ENCODE measurements at places on chromosomes 6 and 20.

- no peak for DNase-seq
Measured at GRCh38 chr20:3652676-3653596, 10.3 kb downstream of the GFRA4 start.

- DNase-seq = peak; percentile 60
Measured at GRCh38 chr6:10595731-10596664, 74.8 kb downstream of the GCNT2 start.

GRCh38 chr6:1202201-1202600 is 109.7 kb upstream of the FOXQ1 start:
- no peak for DNase-seq

DNA sequence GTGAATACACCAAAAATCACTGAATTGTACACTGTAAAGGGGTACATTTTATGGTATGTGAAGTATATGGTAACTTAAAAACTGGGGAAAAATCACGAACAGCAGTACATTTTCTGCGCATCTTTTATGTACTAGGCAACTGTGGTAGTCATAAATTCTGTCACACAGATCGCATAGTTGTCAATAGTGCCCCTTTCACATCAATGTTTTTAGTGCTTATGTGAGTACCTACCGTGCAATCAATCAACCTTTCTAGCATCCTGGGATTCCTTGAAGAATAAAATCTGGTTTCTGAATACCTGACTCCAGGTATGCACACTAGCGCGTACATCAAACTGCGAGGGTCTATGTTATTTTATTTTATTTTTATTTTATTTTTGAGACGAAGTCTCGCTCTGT is 637 bp upstream of the RPF2 start:
- DNase-seq = no peak

GRCh38 chr6:105886066-105886813 is 199.9 kb upstream of the PRDM1 start:
- no peak for DNase-seq

DNA sequence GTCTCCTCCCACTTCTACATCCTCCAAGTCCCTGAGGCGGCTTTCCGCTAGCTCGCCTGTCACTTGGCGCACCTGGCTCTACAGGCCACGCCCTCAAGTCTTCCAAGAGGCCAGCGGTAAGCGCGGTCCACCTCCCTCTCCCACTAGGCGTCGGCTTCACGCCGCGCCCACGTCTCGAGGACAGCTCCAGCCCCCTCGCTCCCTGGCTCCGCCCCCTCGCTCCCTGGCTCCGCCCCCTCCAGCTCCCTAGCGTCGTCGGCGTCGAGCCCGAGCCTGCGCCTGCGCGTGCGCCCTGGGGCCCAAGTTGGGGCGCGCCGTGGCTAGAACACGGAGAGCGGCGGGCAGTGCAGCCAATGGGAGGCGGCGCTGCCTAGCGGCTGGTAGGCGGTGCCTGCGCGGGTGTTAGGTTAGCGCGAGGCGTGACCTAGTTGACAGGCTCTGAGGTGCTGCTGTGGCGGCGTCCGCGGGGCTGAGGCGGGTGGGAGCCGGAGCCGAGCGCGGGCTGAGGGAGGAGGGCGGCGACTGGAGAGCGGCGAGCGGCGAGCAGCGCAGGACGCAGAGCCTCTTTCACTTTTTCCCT is at the start of gene MACROD2:
MACROD2 (plus strand) TSS at position 431 of the 580 bp plus-strand sequence.
- DNase-seq = peak; percentile 89

GRCh38 chr6:111533087-111533784 is 50.2 kb upstream of the REV3L start:
- DNase-seq = no peak

DNA sequence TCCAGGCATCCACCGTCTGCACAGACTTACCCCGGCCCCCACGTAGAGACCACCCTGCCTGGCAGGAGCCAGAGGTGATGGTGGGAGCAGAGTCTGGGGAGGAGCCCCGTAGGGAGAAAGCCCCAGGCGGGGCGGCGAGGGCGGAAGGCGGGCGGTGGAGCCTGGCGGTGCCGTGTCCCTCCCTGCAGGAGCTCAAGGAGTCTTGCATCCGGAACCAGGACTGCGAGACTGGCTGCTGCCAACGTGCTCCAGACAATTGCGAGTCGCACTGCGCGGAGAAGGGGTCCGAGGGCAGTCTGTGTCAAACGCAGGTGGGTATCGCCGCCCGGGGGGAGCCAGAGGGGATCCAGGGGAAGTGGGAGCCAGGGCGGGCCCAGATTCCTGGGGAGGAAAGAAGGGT is 6.0 kb downstream of the CLPSL1 start:
- no peak for DNase-seq

DNA sequence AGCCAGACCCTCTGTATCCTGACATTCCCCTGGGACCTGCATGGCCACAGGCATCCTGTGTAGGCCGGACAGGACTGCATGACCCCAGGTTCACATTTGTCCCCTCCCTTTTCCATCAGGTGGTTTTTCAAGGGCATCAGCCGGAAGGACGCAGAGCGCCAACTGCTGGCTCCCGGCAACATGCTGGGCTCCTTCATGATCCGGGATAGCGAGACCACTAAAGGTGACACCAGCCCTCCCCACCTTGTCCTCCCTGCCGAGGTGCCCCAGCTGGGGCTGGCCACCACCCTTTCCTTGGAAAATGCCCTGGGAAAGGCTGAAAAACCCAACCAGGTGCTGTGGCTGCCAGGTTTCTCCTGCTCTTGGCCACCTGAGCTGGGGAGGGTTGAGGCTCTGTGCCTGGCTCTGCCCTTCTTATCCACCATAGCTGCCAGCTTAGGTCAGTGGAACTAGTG is 27.6 kb downstream of the HCK start:
- DNase-seq = no peak

All from foreskin melanocyte (primary cell).